Keratinocyte (primary cell): ENCODE measurements at places on chromosomes 1 and 21.

DNA sequence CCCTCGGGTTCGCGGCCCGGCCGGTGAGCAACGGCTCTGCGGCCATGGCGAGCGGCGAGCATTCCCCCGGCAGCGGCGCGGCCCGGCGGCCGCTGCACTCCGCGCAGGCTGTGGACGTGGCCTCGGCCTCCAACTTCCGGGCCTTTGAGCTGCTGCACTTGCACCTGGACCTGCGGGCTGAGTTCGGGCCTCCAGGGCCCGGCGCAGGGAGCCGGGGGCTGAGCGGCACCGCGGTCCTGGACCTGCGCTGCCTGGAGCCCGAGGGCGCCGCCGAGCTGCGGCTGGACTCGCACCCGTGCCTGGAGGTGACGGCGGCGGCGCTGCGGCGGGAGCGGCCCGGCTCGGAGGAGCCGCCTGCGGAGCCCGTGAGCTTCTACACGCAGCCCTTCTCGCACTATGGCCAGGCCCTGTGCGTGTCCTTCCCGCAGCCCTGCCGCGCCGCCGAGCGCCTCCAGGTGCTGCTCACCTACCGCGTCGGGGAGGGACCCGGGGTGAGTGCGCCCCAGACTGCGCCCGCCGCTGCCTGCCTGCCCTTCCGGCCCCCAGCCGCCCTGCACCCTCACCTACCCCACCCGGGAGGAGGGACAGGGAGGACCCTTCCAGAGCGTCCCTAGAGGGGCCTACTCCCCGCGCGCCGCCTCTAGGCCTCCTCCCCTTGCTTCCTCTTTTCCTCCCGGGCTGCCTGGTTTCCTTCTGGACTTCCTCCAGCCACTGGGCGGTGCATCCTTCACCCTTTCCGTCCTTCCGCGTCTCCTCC is at the start of gene RNPEP:
Gene RNPEP, plus strand, starts transcription at position 26 of the 757 bp plus-strand sequence. Its CDS starts 19 bp downstream, at position 45.
- H3K4me1 ChIP-seq: peaks cover 37% of the 10 kb centered on the region
- no peaks in the 10 kb centered on the region for H3K27me3 ChIP-seq
- DNase-seq: no peak
- no peaks in the 10 kb centered on the region for H3K36me3 ChIP-seq
- H3K27ac ChIP-seq: peak within 1 kb of the TSS; percentile 81
- peak within 1 kb of the TSS; percentile 90 for H3K4me3 ChIP-seq

GRCh38 chr1:105608713-105609112 is 1447.8 kb upstream of the PRMT6 start:
- DNase-seq: no peak
- no peaks in the 10 kb centered on the region for H3K27me3 ChIP-seq
- H3K36me3 ChIP-seq: no peaks in the 10 kb centered on the region
- no peak overlapping the region for H3K27ac ChIP-seq

DNA sequence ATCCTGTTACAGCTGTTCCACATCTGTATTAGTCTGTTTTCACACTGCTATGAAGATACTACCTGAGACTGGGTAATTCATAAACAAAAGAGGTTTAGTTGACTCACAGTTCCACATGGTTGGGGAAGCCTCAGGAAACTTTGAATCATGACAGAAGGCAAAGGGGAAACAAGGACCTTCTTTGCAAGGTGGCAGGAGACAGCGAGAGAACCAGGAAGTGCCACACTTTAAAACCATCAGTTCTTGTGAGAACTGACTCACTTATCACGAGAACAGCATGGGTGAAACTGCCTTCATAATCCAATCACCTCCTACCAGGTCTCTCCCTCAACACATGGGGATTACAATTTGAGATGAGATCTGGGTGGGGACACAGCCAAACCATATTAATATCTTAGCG is 110.3 kb upstream of the TRABD2B start:
- H3K4me1 ChIP-seq: no peaks in the 10 kb centered on the region
- no peak overlapping the region for H3K27ac ChIP-seq
- DNase-seq: no peak
- H3K27me3 ChIP-seq: no peaks in the 10 kb centered on the region
- H3K36me3 ChIP-seq: no peaks in the 10 kb centered on the region

GRCh38 chr1:180923887-180924286 is 11.2 kb downstream of the KIAA1614 start:
- H3K4me3 ChIP-seq: no peak overlapping the region
- DNase-seq: no peak
- H3K27me3 ChIP-seq: no peaks in the 10 kb centered on the region
- H3K36me3 ChIP-seq: no peaks in the 10 kb centered on the region

- H3K4me3 ChIP-seq: no peak overlapping the region
- no peak for DNase-seq
- H3K4me1 ChIP-seq: peaks cover 6% of the 10 kb centered on the region
- H3K27ac ChIP-seq: no peak overlapping the region
- H3K36me3 ChIP-seq: no peaks in the 10 kb centered on the region
These were observed 48.5 kb upstream of the S1PR1 start for GRCh38 chr1:101188331-101188730.

DNA sequence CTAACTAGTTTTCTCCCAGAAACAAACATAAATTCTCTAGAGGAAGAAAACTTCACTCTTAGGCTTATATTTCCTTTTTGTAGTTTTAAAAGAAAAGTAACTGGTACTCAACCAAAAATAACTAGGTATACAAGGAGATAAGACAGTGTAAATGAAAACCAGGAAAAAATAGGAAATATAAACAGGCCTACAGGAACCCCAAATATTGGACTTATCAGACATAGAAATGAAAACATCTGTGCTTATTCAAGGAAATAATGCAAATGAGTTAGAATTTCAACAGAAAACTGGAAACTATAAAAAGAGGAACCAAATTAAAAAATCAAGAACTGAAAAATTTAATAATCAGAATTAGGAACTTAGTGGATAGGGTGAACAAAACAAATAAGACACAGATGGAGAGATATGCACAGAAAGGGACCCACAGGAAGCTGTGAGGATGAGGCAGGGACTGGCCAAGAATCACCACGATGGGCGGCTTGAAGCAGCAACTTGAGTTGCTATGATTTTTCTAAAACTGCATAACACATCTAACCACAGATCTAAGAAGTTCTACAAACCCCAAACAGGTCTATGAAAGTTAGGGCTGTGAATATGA is 67.5 kb upstream of the ACTRT2 start:
- H3K4me3 ChIP-seq: no peak overlapping the region
- H3K4me1 ChIP-seq: no peaks in the 10 kb centered on the region
- DNase-seq: no peak
- no peak overlapping the region for H3K27ac ChIP-seq

DNA sequence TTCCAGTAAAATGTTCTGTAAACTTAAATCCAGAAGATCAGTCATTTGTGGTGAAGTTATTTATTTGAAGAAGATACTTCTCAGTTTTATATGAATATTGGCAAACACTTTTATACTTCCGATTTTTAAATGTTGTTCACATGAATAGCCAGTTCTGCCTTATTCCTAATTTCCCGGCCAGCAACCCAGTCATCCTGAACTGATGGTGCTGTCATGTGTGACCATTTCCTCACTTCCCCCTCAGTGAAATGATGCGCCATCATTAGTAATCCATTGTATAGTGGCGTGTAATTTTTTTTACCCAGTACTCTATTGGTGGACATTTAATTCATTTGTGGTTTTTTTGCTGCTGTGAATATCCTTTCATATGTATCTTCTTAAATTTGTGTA is 16.4 kb downstream of the GPSM2 start:
- H3K4me3 ChIP-seq: no peak overlapping the region
- peaks cover 69% of the 10 kb centered on the region for H3K4me1 ChIP-seq
- DNase-seq: no peak
- no peaks in the 10 kb centered on the region for H3K27me3 ChIP-seq

- H3K36me3 ChIP-seq: no peaks in the 10 kb centered on the region
- H3K27ac ChIP-seq: no peak overlapping the region
- no peak overlapping the region for H3K4me3 ChIP-seq
- no peaks in the 10 kb centered on the region for H3K27me3 ChIP-seq
- no peaks in the 10 kb centered on the region for H3K4me1 ChIP-seq
These were observed 24.9 kb upstream of the KIAA1614 start for GRCh38 chr1:180887841-180888240.

DNA sequence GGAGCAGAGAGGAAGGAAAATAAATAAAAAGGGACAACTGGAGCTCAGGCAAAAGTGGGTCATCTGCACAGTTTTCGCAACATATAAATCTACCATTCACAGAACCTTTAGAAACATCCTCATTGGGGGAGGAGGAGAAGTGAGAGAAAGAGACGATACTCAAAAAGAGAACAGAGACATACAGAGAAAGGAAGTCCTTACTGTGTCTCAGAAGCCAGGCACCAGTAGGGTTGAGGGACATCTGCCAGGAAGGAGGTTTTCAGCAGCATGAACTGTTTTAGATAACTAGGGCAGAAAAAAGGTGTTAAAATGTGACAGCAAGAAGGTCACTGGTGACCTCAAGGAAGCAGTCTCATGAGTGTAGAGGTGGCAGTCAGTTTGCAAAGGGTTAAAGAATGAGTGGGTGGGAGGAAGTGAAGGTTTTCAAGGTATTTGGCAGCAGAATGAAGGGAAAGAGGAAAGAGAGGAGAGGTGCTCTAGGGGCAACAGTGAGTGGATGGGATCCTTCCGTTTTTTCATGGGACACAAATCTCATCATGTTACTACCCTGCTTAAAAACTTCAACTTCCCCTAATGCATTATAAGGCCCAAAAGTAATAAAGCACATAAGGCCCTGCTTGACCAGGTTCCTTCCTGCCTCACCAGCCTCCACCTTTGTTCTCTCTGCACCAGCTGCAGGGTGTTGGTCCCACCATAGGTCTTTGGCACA is 9.5 kb downstream of the JAK1 start:
- no peaks in the 10 kb centered on the region for H3K36me3 ChIP-seq
- H3K4me1 ChIP-seq: peaks cover 25% of the 10 kb centered on the region
- no peak overlapping the region for H3K4me3 ChIP-seq

DNA sequence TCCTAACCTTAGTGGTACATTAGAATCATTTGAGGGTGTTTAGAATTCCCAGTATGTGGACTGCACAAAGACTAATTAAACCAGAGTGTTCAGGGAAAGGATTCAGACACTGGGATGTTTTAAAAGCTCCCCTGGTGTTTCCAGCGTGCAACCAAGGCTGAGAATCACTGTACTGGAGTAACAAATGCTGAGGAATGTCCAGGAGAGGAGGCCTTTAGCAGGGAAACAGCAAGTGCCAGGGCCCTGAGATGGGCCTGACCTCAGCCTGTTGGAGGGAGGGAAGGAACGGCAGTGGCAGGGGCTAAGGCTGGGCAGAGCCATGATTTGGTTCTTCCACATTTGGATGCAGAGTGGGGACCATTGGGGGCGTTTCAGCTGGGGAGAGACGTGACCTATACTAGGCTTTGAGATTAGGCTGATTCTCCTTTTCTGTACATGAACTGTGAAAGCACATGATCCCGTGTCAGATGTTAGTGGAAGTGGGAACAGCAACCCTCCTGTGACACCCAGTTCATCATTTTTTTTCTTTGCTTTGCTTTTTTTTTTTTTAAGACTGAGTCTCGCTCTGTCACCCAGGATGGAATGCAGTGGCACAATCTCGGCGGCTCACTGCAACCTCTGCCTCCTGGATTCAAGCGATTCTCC is 49.3 kb downstream of the KANK4 start:
- no peaks in the 10 kb centered on the region for H3K4me1 ChIP-seq
- no peaks in the 10 kb centered on the region for H3K36me3 ChIP-seq
- DNase-seq: no peak
- H3K27me3 ChIP-seq: no peaks in the 10 kb centered on the region
- no peak overlapping the region for H3K27ac ChIP-seq

GRCh38 chr21:34946385-34946840 is 102.7 kb downstream of the RUNX1 start:
- no peak for DNase-seq
- H3K27me3 ChIP-seq: no peaks in the 10 kb centered on the region
- H3K36me3 ChIP-seq: no peaks in the 10 kb centered on the region
- no peak overlapping the region for H3K27ac ChIP-seq
- no peaks in the 10 kb centered on the region for H3K4me1 ChIP-seq
- no peak overlapping the region for H3K4me3 ChIP-seq
